ENCODE measurements at places on chromosomes 4 and X.

DNA sequence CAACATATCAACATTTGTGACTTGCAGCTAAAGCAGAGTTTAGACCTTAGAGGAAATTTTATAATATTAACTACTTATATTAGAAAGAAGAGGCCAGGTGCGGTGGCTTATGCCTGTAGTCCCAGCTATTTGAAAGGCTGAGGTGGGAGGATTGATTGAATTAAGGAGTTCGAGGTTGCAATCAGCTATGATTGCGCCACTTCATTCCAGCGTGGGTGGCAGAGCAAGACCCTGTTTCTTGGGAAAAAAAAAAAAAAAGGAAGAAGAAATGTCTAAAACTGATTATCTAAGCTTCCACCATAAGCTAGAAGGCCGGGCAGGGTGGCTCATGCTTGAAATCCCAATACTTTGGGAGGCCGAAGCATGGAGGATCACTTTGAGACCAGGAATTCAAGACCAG lies 42.0 kb upstream of the USP9X start:
- DNase-seq = no peak

DNA sequence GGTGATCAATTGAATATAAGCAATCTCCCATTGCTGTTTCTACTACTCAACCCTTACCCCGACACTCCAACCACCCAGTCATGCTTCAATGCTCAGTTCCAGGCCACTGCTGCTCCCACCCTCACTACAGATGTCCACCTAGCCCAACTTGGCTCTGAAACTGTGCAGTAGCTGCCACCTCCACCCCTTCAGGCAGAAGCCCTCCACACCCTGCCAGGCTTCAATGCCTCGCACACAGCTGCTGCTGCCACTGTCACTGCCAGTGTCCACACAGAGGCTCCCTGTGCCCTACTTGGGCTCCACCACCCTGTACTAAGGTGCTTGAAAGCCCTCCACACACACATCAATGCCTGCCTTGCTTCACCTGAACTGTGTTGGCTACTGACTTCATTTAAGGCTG lies 34.6 kb downstream of the LAMTOR3 start:
- no peak for DNase-seq

DNA sequence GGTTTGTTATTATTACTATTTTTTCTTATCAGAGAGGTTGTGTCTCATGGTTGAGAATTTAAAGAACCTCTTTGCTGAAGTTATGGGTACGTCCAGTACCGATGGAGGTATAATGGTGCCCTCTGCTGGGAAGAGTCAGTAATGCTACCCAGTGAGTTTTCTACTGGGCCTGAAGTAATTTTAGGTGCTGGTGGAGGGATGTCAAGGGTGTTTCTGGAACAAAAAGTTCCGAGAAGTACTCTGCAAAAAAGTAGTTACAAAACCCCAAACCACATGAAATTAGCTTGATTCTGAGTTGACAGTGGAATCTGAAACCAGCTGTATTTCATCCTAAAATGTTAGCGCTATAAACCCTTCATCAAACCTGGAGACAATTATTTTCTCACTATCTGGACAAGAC lies 102.5 kb upstream of the MID1 start:
- DNase-seq = no peak

DNA sequence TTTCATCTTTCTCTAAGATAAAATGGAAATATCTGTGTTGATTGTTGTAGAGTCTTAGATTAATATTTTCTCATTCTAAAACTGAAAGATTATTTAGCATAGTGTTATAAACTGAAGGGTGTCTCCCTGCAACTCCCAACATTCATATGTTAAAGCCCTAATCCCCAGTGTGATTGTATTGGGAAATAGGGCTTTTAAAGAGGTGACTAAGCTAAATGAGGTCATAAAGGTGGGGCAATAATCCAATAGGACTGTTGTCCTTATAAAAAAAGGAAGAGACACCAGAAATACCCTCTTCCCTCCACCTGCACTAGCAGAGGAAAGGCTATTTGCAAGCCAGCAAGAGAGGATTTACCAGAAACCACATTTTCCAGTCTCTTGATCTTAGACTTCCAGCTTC lies 1626.4 kb downstream of the C4orf33 start:
- DNase-seq = no peak

DNA sequence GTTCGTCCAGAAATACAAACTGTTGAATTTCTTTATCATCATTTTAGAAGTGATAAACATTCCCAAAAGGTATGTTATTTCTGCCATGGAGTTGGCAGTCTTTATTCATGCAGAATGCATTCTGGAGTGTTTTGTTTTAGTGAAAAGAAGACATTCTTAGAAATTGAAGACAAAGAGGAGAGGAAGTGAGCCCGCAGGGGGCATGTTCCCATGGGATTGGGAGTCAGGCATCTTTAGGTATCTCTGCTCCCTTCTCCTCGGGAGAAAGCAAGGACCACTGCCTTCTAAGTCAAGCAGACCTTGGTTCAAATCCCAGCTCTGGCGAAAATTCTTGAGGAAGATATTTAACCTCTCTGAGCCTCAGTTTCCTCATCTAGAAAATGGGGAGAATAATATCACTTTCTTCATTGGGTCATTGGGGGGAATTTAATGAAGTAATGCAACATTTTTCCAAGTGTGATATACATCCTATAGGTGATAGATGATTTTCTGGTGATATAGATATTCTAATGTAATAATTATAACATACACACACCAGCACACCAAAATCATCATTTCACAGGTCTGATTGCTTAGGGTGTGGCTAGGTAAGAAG lies 26.5 kb upstream of the CHRNA9 start:
- no peak for DNase-seq

GRCh38 chrX:33041141-33041540 lies 170.2 kb downstream of the DMD start:
- DNase-seq = no peak

DNA sequence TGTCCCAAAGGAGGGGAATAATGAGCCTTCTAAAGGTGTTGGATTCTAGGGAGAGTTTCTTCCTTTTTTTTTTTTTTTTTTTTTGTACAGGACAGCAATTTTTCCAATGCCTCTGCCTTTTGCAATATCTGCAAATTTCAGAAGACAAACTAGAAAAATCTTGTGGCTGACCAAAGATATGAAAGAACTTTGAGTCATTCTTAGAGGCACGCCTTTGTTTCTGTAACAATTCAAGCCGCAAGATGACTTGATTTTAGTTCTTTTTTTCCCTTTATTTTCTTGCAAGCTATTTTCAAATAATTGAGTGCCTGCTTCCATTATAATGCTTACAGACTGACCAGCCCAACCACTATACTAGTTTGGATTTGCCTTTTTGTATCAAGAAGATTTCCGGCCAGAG lies 47.6 kb upstream of the UXT start:
- no peak for DNase-seq

DNA sequence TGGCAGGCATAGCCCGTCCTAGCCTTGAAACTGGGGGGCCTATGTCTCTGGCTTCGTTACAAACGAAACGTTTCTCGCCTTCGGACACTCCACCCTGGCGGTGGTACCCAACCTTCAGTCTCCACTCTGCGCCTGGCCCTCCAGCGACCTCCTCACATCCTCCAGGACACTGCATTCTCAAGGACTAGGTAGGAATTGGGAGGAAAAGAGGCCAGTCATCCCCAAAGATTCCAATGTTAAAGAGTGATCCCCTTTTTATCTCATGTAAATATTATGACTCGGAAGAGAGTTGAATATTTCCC lies 2.1 kb upstream of the NKX6-1 start:
- no peak for DNase-seq
